ENCODE measurements at places on chromosomes 13 and 19. TPM values are rescaled to one million over a fixed set of nuclear protein-coding genes. Genes with fewer than 3 reads are reported as not detected.

The TRPC4 gene
- 3.8 TPM for total RNA-seq

The TTC9B gene
- total RNA-seq = 0.21 TPM

The PRTN3 gene
- total RNA-seq = 0.26 TPM

The CEACAM21 gene
- total RNA-seq = 2.1 TPM

The KANK2 gene
- total RNA-seq = 183 TPM

The ZFR2 gene
- not detected for total RNA-seq

The ANKLE1 gene
- 0.26 TPM for total RNA-seq

The MUC16 gene
- under 0.01 TPM for total RNA-seq

The FOXA3 gene
- not detected for total RNA-seq
